ENCODE measurements at places on chromosomes 4 and X.
A peak's percentile ranks its signal among the peaks of the same experiment; 100 is the strongest.

DNA sequence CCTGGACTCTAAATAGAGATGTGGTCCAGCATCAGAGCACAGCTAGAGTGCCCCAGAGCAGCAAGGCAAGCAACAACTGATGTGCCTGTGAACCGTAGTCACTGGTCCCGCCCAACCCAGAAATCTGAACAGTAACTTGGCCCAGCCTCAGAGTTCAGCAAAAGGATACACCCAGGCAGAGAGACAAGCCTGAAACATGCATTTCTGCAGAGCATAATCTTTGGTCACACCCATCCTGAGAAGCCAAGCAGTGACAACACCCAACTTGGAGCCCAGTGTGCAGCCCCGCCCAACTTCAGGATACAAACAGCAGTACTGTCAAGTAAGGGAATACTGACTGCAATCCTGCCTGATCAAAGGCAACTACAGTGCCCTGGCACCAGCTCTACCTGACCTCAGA, 78.9 kb downstream of the CCDC160 start:
- ATAC-seq: no peak

DNA sequence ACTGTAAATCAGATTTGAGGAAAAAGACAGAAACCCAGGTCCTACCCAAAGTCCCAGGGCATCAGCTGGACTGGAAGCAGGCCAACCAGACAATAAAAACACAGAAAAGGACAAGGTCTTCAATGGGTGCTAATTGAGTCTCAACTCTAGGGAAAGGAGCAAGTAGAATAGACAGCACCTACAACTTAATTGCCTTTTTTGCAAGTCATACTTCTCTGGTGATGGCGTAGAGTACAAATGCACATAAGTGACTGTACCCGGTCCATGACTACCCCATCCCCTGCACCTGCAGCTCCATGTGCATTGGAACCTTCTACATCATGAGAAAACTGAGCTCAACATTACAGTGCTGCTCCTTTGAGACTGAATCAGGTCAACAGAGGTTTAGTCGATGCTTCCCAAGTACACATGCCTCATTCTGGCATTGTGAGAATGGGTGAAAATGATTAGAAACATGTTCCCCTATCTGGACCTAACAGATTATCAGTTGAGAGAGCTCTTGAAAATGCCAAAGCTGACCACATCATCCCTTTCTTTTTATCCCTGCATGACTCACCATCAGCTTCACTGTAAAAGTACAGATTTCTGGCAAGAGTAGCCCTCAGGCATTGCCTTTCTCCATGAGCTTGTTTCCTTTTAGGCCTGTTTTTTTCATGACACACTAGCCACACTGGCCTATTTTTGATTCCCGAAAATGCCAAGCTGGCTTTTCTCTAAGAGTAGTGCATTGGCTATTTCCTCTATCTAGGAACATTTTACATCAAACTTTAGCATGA, 298.3 kb downstream of the HS3ST1 start:
- ATAC-seq: no peak

DNA sequence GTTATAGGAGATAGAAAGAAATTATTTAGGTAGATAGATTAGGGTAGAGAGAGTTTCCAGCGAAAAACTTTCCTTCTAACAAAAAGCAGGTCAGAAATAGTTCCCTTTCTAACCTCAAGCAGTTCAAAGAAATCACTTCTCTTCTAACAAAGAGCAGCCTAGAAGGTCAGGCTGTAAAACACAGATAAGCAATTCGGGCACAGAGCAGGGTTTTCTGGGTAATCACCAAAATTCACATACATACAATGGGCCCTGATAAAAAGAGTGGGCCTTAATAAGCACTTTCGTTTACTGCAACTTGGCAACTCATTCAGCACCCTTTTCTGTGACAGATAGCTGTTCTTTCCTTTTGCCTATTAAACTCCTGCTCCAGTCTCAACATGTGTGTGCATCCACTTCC, 13.4 kb upstream of the NAF1 start:
- no peak for ATAC-seq

DNA sequence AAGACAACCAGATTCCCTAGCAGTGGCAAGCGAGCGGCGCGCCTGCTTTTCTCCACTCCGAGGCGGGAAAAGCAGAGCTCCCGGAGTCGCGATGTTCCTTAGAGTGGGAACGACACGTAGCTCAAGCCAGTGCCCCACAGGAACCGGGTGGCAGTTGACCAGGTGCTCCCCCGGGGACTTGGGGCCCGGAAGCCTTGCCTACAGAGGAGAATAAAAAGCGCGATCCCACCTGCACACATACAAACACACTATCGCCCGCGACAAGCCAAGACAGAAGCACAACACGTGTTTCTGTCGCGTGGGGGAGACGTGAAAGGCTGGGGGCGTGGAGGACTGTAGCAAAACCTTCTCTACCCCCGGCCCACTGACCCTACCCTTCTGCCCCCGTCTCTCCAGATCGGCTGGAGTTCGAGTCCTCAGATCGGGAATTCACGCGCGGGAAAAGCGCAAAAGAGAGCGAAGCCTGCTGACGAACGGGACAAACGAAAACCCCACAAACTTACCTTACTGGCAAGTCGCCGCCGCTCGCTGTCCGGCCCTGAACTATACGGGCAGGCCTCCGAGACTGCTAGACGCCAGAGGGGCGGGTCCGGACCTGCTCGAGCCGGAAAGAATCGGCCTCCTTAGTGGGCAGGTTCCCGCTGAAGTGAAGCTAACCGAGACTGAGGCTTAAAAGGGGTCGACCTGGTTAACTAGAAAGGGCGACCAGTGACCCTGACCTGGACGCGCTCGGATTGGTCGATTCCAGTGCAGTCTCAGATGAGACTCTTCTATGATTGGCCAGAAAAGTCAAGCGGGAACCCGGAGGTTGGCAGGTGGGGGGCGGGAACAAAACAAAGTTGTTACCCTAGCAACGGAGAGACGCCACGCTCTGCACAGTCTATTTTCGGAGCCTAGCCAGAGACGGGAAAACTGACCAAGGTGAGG, at the start of the genes DNAAF6 and NUP62CL:
TSS of gene DNAAF6 (plus strand) at position 842 of the 927 bp plus-strand sequence. CDS start 6,265 bp downstream, outside the sequence.
TSS of gene NUP62CL (minus strand) at position 664 of the 927 bp plus-strand sequence. CDS start 31,287 bp downstream, outside the sequence.
- peak; percentile 92 for ATAC-seq

DNA sequence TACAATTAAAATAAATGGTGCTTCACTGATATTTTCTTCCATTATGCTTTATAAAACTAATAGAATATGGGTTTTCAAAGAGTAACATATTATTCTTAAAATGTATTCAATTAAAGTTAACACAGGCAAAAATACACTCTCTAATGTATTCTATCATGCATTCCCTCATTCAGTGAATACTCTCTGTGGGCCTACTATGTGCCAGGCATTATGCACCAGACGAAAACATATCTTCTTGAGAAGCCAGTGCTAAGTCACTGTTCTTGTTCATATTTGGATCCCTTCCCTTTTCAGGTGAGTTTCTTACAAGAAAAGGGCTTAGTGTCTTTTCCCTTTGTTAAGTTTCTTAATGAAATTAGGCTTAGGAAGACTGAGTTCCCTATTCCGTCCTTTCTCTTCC, 58.1 kb downstream of the NAF1 start:
- no peak for ATAC-seq

GRCh38 chr4:61407642-61408618, 207.8 kb downstream of the ADGRL3 start:
- ATAC-seq: no peak

GRCh38 chrX:2908125-2908685, 20.9 kb downstream of the ARSD start:
- ATAC-seq: no peak

DNA sequence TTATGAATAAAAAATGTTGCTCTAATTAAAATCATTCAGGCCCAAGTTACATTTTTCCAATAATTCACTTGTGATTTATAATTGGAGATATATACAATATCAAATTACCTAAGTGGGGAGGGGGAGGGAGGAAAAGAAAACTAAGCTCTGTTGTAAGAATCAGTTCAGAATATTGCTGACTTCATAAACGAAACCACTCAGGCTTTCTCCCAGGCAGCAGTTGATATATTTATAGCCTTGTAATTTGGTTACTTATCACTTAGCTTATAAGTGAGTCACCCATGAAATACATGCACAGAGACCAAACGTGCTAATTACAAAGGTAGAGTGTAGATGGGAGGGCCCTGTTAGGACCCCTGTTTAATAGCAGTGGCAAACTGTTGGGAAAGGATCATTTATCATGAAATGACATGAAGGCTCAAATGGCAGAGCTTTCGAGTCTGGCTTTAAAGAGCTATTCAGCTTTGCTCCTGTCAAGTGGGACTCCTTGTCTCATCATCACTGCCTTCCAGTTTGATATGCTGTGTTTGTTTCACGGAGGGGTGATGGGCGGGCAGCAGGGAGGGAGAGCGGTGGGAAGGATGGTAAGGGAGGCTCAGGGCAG, 105.6 kb upstream of the PGRMC2 start:
- no peak for ATAC-seq

GRCh38 chr4:94168321-94168720, 39.3 kb upstream of the SMARCAD1 start:
- ATAC-seq: no peak

DNA sequence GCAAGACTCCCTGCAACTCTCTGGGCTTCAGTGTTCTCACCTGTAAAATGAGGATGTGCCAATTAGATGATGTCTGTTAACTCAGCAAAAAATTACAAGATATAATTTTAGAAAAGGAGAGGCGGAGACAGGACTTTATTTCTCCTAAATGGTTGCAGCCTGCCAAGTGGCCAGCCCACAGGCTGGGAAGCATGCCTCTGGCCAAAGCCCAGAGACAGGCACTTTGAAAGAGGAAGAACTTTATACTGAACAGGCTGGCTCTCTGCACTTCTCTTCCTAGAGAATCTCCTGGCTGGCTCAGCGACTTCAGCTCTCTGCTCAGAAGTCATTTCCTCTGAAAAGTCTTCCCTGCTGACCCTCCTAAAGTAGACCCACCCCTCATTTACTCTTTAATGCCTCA, 3.7 kb downstream of the PRDM5 start:
- ATAC-seq: no peak

- ATAC-seq: no peak
Observed at GRCh38 chr4:27692158-27692557, 831.5 kb downstream of the STIM2 start.

- no peak for ATAC-seq
Observed at GRCh38 chr4:80042821-80043220, 30.2 kb downstream of the ANTXR2 start.

DNA sequence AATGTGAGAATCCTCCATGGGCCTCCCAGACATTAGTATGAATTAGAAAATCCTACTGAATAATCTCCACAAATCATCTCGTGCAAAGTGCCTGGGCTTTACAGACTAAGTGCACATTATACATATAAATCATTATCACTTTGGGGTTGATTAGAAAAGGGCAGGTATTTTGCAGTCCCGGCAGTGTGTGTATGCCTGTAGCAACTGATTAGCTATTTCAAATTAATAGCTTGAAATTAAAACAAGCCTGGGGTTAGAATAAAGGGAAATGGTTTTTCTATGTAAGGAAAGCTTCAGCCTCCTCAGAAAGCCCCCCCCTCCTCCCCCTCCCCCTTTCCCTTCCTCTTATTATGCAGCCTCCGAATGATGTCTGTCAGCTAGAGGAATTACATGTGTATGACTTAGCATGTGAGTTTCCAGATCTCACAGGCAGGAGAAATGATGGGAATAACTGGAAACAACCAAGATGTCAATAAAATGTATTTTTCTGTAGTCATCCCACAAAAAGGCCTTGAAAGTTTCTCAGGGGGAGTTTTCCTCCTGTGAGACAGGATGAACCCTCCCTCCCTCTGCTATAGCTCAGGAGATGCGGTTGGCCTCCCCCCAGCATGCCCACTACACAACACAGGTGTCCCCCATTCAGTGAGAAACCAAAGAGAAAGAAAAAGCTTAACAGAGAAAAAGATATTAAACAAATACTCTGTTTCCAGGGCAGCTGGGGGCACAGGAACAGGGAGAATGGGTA, 41.2 kb upstream of the RASGEF1B start:
- ATAC-seq: peak; percentile 73

DNA sequence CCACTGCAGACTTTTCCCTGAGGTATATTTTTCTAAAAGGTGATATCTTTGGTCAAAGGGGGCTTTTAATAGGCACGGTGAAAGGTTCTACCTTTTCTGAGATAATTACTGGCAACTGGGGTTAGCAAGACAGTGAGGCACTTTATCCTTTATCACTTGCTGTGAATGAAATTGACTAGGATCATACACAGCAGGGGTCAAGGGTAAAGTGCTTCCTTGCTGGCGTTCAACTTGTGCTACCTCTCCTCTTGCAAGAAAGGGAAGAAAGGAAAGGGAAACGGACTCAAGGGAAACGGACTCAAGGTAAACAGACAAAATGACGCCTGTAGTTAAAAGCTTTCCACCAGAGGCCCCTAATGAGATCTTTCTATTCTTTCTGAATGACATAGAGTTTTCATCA, 78.6 kb upstream of the RAPGEF2 start:
- no peak for ATAC-seq

DNA sequence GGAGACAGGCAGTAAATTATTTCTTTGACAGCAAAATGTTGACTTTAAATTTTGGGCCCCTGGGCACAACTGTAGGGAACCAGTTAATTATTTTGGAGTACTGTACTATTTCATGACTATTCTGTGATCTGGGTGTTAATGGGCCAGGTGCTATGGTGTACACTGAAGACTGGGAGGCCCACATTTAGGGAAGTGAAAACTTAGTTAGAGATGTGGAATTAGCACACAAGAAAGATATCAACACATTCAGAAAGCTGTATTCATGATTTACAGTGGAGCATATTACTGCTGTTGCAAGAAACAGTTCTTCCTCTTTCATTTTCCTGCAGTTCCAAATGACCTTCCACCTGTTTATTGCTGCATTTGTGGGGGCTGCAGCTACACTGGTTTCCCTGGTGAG, 12.4 kb downstream of the PLP1 start:
- peak; percentile 86 for ATAC-seq

DNA sequence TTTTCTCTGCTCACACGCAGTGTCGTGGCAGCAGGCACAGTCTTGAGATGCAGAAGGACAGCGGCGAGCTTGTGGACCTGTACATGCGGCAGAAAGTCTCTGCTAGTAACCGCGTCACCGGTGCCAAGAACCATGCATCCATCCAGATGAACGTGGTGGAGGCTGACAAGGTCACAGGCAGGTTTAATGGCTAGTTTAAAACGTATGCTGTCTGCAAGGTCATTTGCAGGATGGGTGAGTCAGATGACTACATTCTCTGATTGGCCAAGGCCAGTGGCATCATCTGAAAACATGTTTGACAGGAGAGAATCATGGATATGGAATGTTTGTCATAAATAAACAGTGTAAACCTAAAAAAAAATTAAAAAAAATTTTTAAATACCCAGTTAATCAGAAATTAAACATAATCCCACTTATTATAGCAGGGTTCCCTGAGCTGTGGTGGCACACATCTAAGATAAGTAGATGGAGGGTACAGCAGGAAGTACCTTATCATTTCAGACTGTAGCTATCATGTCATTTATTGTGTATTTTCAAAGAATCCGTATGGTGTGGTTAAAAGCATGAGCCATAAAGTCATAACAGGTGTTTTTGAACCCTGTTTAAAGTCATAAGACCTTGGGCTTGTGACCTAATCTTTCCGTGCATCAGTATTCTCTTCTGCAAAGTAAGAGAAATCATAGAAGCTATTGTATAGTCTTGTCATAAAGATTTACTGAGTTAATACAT, 7.5 kb upstream of the BMP2K start:
- no peak for ATAC-seq

- ATAC-seq: no peak
Observed at GRCh38 chrX:21745756-21746155, 12.2 kb downstream of the SMPX start.

Measured in stimulated activated memory B cell treated with anti-CD40 and anti-IgM and Interleukin-4, amounts not matched to agents 10 μg/mL and 1 μg/mL and 100 μg/mL, for 72 hours (primary cell).